ENCODE measurements at places on chromosomes 2 and 18. TPM values are rescaled to one million over a fixed set of nuclear protein-coding genes. Genes with fewer than 3 reads are reported as not detected.

TGFA gene
- 24.7 TPM for polyA plus RNA-seq

MYO3B gene
- polyA plus RNA-seq, result 0.11 TPM

BCS1L gene
- 53.8 TPM for polyA plus RNA-seq

UGT1A8 gene
- 0.39 TPM for polyA plus RNA-seq

C2orf80 gene
- polyA plus RNA-seq, result not detected

BCL2L11 gene
- 3.9 TPM for polyA plus RNA-seq

CD28 gene
- 0.10 TPM for polyA plus RNA-seq

PMAIP1 gene
- polyA plus RNA-seq, result 14.4 TPM

ST6GAL2 gene
- polyA plus RNA-seq, result 1.1 TPM

ERBB4 gene
- 0.06 TPM for polyA plus RNA-seq

CACNB4 gene
- 1.3 TPM for polyA plus RNA-seq

SPP2 gene
- not detected for polyA plus RNA-seq

DPYSL5 gene
- polyA plus RNA-seq, result not detected

ATF2 gene
- polyA plus RNA-seq, result 8.1 TPM

PARD3B gene
- 1.3 TPM for polyA plus RNA-seq

TXNDC2 gene
- not detected for polyA plus RNA-seq

SERPINB3 gene
- 167 TPM for polyA plus RNA-seq

ARHGAP28 gene
- 0.57 TPM for polyA plus RNA-seq

HNMT gene
- polyA plus RNA-seq, result 12.3 TPM

DTNA gene
- 6.7 TPM for polyA plus RNA-seq

ALLC gene
- polyA plus RNA-seq, result 0.04 TPM

DNAH7 gene
- polyA plus RNA-seq, result 0.06 TPM

AQP12B gene
- polyA plus RNA-seq, result not detected
